Renal cortical epithelial cell (primary cell): ENCODE measurements at places on chromosomes 5 and 9. TPM values are rescaled to one million over a fixed set of nuclear protein-coding genes. Genes with fewer than 3 reads are reported as not detected.

GRCh38 chr5:114312658-114313057, 49.2 kb upstream of the KCNN2 start:
- DNase-seq, result no peak

DNA sequence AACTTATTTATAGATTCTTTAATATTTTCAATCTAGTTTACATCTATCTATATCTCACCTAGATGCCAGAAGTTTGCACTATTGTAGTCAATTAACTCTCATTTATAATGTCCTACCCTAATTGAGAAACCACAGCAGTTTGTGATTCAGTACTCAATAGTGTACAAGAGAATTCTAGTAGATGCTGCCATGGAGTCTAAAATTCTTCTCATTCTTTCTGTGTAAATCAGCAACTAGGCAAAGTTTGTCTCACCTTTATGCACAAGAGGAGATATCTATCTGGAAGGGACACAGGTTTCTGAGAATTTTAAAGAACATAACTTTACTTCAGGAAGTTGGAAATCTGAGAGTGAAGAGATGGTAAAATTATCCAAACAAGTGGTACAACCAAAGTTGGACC, 173.0 kb upstream of the FBXL7 start:
- peak; percentile 40 for DNase-seq

- no peak for DNase-seq
Observed at GRCh38 chr5:180290568-180291233, 1.2 kb downstream of the MAPK9 start.

DNA sequence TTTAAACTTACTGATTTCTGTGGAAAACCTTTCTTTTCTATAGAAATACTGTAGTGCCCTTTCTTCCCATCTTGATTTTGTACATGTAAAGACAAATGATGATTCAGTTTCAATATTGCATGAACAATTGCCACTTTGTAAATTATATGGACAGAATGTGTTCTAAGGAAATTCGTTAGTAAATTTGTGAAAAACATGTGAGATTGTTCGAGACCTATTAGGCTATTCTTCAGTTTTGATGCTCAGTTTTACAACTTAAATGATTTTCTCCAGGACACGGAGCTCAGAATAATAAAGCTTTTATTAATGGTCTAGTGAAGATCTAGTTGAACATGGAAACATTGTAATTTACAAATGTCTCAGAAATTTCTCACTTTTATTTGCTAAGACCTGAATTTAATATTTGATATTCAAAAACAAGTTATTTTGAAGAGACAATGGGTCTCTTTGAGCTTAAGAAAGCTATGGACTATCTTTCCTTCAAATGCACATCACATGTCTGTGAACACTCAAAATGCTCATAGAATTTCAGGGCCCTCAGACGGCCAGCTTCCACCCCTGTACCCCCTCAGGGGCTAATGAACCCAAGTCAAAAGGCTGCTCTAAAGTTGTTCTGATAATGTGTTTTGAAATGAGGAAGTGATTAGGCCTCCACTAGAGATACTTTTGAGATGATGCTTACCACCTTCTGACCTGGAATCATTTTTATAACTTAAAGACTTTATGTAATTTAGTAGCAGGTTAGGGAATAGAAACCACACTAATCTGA, 54.1 kb upstream of the FSD1L start:
- no peak for DNase-seq

DNA sequence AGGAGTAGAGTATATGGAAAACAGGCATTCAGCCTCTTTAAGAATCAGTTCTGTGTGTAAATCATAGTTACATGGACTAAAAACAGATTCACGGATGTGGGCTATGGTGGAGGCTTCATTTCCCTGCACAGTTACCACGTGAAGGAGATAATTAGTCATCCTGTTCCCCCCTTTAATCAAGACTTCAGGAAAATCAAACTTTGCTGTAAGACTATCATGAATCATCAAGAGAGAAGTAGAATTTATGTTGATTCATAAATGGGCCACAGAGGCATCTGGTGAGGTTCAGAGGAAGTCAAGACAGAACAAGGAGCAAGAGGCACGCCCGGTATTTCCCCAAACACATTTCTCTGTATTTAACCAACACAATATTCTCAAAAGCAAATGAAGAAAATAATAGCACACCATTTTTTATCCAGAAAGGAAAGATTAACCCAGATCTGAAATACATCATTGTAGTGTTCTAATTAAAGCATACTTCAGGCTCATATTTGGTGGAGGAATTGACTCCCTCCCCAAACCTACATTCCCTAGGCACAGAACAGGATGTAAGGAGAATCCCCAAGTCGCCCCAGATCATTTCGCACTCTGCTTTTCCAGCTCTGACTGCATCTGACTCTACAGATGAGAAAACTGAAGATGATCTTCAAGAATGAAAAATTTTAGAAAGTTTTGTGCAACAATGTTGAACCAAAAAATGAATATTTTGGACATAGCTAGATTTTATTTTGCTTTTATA, 175.8 kb upstream of the GAS1 start:
- DNase-seq, result peak; percentile 44

DNA sequence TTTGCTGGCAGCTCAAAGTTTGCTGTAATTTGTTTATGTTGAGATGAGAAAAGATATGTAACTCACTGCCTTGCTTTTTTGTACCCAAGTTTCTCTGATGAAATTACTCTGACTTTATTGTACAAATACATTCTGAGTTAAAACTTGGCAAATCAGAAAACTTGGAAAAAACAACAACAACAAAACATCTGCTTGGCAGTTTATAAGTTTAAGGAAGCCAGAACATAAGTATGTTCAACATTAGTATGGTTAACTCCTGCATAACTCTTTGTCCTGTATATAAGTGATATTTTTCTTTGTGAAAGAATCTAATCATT, 233.1 kb downstream of the MAST4 start:
- DNase-seq, result no peak

- no peak for DNase-seq
Observed at GRCh38 chr5:128673000-128673399, 135.0 kb upstream of the FBN2 start.

DNA sequence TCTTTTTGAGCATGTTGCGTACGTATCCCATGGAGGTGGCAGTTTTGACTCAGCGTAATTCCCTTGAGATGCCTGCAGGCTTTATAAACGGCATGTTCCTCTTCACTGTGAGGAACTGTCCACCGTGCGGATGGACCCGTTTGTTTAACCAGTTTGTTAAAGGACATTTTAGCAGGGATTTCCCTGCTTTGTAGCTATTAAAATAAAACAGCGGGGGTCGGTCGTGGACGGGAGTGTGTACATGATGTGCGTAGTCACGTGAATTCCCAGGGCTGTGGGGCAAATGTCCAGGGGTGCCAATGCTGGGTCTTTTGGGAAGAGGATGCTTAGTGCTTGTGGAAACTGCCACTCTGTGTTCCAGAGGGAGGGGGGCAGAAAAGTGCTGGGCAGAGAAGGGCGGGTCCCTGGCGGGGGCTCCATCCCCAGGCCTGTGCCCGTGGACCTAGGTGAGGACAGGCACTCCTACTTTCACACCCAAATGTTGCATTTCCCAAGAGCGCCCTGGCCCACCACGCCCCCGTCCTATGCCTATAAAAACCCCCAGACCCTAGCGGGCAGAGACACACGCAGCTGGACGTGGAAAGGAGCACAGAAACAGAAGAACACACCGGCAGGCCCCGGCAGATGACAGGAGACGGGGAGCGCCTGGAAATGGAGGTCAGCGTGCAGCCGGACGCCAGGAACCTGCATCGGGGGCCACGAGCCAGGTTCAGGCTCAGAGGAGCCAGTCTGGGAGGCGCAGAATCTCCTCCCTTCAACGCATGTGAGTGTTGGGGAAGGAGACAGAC, 4.0 kb upstream of the TERT start:
- DNase-seq, result no peak

DNA sequence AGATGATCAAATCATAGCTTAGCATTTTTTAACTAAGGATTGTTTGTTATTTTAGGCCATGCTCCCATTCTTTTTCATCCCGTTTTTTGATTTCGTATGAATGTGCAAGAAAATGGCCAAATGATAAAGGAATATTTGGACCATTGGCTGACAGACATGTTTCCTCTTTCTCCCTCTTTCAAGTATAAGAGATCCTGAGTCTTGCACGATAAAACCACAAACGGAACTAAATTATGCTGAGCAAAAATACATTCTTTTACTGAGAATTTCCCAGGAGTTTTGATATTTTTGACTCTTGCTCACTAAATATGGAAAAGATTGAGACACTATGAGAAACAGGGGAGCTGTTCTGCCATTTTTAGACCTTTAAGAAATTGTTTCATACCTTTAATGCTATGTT, 90.4 kb upstream of the KLF9 start:
- DNase-seq, result no peak

DNA sequence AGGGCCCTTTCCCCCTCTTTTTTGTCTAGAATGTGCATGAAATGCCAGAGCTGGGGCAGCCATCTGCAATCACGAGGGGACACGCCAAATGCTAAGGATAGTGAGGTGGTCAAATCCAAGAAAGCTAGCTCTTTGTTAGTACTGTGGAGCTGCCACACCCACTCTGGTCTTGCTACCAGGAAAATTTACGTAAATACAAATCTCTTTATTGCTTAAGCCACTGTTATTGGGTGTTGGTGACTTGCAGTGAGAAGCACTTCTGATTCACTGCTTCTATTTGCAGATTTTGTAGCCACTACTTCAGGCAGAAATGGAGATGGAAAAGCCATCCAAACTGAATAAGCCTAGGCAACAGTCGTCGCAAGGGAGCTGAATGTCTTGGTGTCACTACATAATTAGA, 25.6 kb upstream of the SUSD1 start:
- DNase-seq, result no peak

DNA sequence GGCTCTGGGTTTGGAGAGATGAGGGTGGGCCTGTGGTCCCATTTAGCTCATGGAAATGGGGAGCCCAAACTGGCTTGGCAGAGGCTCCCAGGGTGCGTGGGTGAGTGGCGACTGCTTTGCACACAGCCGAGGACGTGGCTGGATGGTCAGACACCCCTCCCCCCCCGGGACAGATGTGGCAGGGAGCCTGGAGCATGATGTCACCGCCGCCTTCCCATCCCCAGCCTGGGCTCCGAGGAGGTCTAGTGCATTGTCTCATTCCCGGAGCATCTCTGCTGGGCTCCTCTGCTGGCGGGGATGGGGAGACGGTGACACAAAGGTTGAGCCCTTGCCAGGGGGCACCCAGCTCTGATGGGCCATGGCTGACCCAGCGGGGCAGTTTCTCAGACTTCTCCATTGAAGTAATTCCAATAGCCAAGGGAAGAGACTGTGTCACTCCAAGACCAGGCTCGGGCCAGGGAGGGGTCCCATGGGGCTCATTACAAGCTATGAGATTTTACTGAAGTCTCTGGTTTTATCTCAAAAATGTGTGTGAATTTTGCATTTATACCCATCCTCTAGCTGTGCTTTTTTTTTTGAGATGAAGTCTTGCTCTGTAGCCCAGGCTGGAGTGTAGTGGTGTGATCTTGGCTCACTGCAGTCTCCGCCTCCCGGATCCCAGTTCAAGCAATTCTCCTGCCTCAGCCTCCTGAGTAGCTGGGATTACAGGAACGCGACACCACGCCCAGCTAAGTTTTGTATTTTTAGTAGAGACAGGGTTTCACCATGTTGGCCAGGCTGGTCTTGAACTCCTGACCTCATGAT, 36.1 kb downstream of the HMCN2 start:
- no peak for DNase-seq

GRCh38 chr5:141637123-141637766, 448 bp downstream of the RELL2 start:
- DNase-seq, result no peak

- DNase-seq, result no peak
Observed at GRCh38 chr9:2788919-2789318, 55.0 kb downstream of the PUM3 start.

DNA sequence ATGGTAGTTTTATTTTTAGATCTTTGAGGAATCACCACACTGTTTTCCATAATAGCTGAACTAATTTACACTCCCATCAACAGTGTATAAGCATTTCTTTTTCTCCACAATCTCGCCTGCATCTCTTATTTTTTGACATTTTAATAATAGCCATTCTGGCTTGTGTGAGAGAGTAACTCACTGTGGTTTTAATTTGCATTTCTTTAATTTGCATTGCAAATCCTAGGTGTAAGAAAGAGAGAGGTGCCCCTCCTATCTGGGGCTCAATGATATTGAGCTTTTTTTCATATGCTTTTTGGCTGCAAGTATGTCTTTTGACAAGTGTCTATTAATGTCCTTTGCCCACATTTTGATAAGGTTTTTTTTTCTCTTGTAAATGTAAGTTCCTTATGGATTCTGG, 106.3 kb upstream of the SLC27A6 start:
- DNase-seq, result no peak

- peak; percentile 46 for DNase-seq
Observed at GRCh38 chr9:32551276-32552051, 663 bp upstream of the SMIM27 start.

DNA sequence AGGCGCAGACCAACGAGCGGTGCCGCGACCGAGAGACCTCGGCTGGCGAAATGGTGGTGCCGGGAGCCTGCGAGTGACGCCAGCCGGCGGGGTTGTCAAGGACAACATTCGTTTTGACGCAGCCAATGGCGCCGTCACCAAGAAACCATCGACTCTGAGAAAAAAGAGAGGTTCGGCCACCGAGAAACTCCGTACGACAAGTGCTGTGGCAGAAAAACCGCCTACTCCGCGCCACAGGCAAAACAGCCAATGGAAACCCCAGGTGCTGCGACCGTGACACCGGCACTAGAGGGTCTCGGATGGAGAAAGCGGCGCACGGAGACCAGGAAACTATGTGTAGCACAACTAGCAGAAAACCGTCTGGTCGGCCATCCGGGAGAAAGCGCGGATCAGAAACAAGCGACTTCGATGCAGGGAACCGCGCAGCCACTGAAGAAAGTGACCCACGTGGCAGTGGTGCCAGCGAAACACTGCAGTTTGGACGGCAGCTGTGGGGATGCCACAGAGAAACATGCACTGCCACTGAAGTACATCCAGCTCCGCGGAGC, 88.8 kb downstream of the ANXA2R start:
- no peak for DNase-seq

- peak; percentile 92 for DNase-seq
Observed at GRCh38 chr5:172777881-172778814, 7.2 kb upstream of the DUSP1 start.

CATSPER3 gene
- total RNA-seq, result 0.10 TPM in 1 of 2 replicates, not detected in the other

LRRC19 gene
- total RNA-seq, result 0.20 TPM in 1 of 2 replicates, not detected in the other

FAM221B gene
- not detected in 2 replicates for total RNA-seq

SPAAR gene
- total RNA-seq, result 0.17 TPM in 1 of 2 replicates, not detected in the other

HNRNPA0 gene
- total RNA-seq, result 8.2 and 13.5 TPM in 2 replicates

ORM2 gene
- not detected in 2 replicates for total RNA-seq

CSF2 gene
- 0.60 and 217 TPM in 2 replicates for total RNA-seq

ENHO gene
- total RNA-seq, result 0.30 TPM in 1 of 2 replicates, not detected in the other
